Epithelial cell of proximal tubule (primary cell): ENCODE measurements at places on chromosomes 6 and 20.
A peak's percentile ranks its signal among the peaks of the same experiment; 100 is the strongest.

DNA sequence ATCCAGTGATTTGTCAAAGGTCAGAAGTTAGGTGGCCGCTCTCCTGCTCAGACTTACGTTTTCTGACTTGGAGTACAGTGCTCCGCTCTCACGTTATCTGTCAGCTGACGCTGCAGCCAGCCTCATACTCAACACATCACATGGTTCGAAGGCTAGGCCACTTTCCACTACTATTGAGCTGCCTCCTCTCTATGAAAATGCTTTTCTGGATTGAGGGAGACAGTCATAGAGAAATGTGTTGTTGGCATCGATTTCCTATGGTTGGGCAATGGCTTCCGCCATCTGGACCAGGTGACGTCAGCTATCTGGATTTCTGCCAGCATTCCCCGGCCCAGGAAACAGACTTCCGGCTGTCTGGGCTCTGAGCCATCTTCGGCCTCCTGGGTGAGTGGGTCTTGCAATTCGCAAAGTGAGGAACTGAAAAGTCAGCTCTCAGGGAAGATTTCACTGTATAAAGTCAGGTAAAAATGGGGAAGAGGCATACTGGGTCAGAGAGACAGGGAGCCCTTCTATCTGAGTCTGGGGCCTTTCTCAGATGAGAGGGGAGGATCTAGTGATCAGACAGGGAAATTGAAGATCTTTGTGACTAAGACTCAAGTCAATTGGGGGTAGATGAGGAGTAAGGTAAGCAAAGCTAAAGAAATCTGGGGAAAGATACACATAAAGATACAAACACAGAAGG lies 37.5 kb upstream of the IER3 start:
- DNase-seq, result peak; percentile 97

DNA sequence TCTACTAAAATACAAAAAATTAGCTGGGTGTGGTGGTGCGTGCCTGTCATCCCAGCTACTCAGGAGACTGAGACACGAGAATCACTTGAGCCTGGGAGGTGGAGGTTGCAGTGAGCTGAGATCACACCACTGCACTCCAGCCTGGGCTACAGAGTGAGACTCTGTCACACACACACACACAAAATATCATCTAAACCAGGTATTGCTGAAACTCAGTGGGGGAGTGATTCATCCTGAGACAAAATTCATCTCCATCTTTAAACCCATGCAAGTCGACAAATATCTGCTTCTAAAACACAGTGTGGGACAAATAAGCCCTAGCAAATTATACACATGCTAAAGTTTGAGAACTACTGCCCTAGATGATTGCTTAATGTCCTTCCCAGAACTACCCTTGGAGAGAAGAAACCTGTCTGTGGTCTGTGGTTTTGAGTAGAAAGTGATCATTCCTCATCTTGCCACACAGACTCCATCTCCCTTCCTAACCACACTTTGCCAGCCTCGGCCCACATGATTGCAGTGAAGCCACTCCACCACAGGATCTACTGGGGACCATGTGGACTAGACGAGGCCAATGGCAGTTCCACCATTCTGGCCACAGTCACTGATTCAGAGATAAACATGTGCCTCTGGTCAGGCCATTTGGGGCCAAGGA lies 130.3 kb downstream of the OPRM1 start:
- DNase-seq, result no peak

DNA sequence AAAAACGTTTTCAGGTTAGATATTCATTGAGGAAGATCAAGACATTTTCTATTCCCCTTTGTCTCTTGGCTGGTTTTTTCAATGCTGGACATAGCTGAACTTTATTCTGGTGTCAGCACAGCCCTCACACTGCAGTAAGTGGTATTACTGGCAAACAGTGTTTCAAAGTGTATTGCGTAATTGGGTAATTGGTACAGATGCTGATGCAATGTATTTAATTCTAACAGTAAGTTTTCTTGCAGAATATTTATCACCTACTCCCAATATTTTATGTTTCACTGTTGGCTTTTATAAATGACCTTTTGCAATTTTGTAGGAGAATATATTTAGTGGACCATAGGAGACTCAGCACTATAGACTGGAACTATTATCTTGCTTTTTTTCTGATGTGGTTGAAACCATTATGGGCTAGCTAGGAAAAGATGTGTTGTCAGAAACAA lies 287.6 kb upstream of the SOX4 start:
- peak; percentile 48 for DNase-seq

DNA sequence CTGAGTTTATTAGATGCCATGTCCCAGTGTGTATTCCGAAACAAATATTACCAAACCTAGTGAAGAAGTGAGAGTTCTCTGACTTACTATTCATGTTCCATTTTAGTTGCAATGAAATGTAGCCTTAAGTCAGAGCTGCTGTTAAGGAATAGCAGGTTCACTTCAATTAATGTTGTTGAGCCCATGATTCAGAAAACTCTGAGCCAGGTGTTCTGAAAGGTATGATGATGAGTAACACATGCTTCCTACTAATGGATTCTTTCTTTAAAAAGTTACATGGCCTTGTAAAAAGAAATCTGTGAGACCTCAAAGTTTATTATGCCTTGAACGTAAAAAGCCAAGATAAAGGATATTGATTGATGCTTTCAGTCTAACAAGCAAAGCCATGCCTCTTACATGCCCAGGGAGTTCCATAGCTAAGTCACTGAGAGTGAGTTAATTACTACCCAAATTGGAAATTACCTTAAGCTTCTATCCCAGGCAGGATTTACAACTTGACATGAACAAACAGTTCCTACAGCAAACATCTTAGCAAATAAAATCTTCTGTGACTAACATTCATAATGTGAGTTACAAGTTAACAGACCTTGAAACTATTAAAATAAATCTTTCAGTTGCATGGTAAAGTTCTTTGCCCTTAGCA lies 122.9 kb downstream of the AKAP7 start:
- peak; percentile 96 for DNase-seq

DNA sequence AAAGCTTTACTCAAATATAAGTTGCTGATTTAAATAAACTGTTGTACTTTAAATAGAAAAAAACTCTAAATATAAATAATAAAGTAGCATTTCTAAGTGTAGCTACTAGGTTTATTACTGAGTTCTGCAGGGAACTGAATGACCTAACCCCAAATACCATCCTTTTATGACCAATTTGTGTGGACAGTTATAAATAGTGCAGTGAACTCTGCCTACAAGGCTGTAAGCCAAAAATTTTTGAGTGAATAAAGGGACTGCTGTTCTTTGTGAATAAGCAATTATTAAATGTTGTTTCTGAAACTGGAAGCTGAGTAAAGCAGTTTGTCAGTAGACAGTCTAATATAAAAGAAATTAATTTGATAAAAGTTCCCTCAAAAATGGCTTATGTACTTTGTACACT lies 90.8 kb upstream of the ELOVL5 start:
- no peak for DNase-seq

- DNase-seq, result no peak
These were observed 18.0 kb downstream of the TFEB start for GRCh38 chr6:41717392-41717736.

GRCh38 chr6:160966493-160967229 lies 24.9 kb upstream of the MAP3K4 start:
- DNase-seq, result no peak

DNA sequence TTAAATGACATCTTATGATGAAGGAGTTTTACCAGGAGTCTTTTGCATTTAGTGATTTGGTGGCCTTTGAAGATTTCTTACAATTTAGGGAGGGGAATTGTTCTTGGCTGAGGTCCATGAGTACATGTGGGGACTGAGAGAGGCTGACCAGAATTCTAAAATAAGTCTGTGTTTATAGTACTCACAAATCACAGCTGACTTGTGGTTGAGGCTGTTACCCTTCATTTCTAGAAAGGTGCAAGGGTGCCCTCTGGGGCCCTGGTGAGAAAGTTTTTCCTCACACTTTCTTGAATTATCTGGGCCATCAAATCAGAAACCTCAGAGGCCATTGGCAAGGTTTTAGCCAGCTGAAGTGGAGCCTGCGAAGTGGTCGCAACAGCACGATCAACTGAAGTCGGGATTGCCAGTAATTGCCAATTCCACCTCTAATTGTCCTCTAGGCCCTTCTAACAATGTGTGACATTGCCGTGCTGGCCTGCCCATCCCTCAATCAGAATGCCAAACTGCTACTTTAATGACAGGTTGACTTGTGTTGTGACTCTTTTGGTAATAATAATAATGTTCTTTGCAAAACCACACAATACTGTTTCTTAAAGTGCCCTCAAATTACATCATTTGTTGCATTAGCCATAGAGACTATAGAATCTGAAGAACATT lies 221.6 kb downstream of the OGFRL1 start:
- no peak for DNase-seq

- no peak for DNase-seq
These were observed 141.7 kb downstream of the RFX6 start for GRCh38 chr6:117018771-117019170.

GRCh38 chr6:24902782-24903181 lies 33.0 kb downstream of the RIPOR2 start:
- DNase-seq, result peak; percentile 52

- no peak for DNase-seq
These were observed 2.0 kb downstream of the LRRC1 start for GRCh38 chr6:53796791-53797190.
